ENCODE measurements at places on chromosomes 7 and 10. TPM values are rescaled to one million over a fixed set of nuclear protein-coding genes. Genes with fewer than 3 reads are reported as not detected.

Gene WDFY4
- total RNA-seq: 10.1 TPM

Gene ZCWPW1
- 3.2 TPM for total RNA-seq

Gene C10orf95
- 0.22 TPM for total RNA-seq

Gene SPRN
- not detected for total RNA-seq

Gene TMEM236
- 3.0 TPM for total RNA-seq

Gene FEZF1
- total RNA-seq: not detected

Gene PAX2
- total RNA-seq: not detected

Gene LRRTM3
- not detected for total RNA-seq

Gene EPHA1
- total RNA-seq: 0.22 TPM

Gene TMEM229A
- total RNA-seq: not detected

Gene ELAPOR2
- total RNA-seq: 22.0 TPM

Gene CALML3
- not detected for total RNA-seq

Gene GHRHR
- not detected for total RNA-seq

Gene GBX1
- not detected for total RNA-seq

Gene CADPS2
- 9.7 TPM for total RNA-seq

Gene VAX1
- total RNA-seq: not detected

Gene PNLIP
- total RNA-seq: 1.5 TPM

Gene MOGAT3
- total RNA-seq: not detected

Gene SFTPD
- not detected for total RNA-seq

Gene MRLN
- total RNA-seq: not detected

Gene NODAL
- not detected for total RNA-seq

Gene SMIM30
- 31.9 TPM for total RNA-seq

Gene SPDYE6
- not detected for total RNA-seq

Gene PLCE1
- 5.7 TPM for total RNA-seq

Gene MMD2
- not detected for total RNA-seq

Gene ADRA2A
- total RNA-seq: 187 TPM

Gene PSPH
- 7.5 TPM for total RNA-seq

Gene SVOPL
- not detected for total RNA-seq
